ENCODE measurements at places on chromosomes 11 and 22. TPM values are rescaled to one million over a fixed set of nuclear protein-coding genes. Genes with fewer than 3 reads are reported as not detected.

DNA sequence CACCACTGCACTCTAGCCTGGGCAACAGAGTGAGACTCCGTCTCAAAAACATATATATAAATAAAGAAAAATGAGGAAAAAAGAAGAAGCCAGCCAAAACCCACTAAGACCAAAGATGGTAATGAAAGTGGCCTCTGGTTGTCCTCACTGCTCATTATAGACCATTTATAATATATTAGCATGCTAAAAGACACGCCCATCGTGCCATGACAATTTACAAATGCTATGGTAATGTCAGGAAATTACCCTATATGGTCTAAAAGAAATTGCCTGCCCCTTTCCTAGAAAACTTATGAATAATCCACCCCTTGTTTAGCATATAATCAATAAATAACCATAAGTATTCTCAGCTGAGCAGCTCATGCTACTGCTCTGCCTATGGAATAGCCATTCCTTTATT lies 16.1 kb upstream of the TMEM86A start:
- no peak for DNase-seq

DNA sequence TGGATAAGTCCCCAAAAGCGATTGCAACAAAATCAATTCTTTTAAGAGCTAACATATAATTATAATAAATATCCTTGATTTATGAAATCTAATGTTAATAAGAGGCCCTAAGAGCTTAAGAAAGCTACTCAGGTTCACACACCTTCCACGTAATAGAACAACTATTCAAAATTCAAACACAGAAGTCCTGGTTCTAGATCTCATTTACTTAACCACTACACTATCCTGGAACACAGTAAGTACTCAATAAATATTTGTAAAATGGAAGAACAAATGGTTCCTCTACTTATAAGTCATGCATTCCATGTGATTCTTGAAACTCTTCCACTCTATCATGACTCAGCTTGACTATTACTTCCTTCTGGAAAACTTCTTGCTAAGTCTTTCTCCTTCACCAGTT lies 268.2 kb downstream of the FAM181B start:
- DNase-seq = no peak

DNA sequence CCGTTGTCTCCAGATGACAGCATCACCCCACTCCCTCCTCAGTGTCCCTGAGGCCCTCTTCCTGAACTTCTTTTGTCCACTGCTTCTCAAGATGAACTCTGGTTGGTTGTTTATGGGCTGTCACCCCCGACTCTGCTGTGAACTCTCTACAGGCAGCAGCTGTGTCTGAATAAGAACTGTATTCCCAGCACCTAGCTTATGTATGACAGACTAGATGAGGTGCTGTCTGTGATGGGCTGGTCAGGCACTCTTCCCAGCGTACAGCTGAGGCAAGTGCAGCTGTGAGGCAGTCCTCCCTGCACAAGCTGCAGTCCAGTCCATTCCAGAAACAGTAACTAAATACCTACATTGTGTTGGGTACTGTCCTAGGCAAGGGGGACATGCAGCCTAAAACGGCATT lies 111.4 kb upstream of the PITPNB start:
- no peak for DNase-seq

The LIF gene
- total RNA-seq = 7.2 TPM

The OR8D4 gene
- total RNA-seq = not detected

The ART5 gene
- 8.7 TPM for total RNA-seq

The ME3 gene
- total RNA-seq = 1.2 TPM

The RTL10 gene
- 21.5 TPM for total RNA-seq
